ENCODE measurements at places on chromosomes 12 and 14. TPM values are rescaled to one million over a fixed set of nuclear protein-coding genes. Genes with fewer than 3 reads are reported as not detected.

GRCh38 chr12:32650508-32650907 lies 28.6 kb upstream of the DNM1L start:
- no peak for DNase-seq

DNA sequence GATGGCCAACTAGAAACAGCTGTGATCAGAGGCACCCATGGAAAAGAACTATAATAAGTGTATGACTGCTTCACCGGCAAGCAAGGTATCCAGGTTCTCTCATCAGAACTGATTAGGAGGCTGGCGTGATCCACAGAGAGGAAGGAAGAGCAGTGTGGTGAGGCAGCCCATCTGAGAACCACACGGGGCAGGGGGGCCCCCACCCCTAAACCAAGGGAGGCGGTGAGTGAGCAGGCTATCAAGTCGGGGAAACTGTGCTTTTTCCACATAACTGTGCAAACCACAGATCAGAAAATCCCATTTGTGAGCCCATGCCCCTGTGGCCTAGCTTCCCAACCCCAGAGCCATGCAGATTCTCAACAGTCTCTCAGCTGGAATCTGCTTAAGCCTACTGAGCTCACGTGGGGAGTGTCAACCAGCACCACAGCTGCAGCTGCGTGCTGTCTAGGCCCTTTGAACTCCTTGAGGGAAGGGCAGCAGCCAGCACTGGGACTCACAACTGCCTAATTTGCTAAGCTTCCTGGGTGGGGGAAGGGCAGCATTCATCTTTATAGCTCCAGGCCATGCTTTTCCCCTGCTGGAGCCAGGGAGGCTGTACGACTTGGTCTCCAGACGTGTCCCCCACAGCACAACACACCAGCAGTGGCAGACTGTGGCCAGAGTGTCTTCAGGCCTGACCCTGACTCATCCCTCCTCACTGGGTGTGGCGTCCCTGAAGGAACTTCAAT lies 444.4 kb upstream of the ATP2B1 start:
- DNase-seq: no peak

GRCh38 chr12:123933214-123933613 lies 39.4 kb downstream of the CCDC92 start:
- DNase-seq: no peak

- DNase-seq: no peak
Observed at GRCh38 chr12:54932691-54933090, 51.9 kb downstream of the TESPA1 start.

- DNase-seq: no peak
Observed at GRCh38 chr12:45458238-45458637, 242.3 kb downstream of the ANO6 start.

DNA sequence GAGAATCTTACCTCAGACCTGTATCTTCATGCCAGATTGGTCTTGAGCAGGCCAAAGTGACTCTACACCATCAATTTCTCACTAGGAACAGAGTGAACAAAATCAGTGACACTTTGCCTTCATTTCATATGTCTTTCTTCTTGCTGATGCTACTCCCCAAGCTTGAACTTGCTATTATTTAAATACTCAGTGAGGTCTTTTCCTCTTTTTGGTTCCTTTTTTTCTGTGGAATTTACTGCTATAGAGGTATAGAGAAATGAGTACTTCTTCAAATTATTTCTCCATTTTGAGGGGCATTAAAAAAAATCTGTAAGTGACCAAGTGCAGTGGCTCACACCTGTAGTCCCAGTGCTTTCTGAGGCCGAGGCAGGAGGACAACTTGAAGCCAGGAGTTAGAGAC lies at the start of gene GPR33:
GPR33 (minus strand) TSS at position 154 of the 400 bp plus-strand sequence. CDS start 4,074 bp downstream, outside the sequence.
- no peak for DNase-seq

DNA sequence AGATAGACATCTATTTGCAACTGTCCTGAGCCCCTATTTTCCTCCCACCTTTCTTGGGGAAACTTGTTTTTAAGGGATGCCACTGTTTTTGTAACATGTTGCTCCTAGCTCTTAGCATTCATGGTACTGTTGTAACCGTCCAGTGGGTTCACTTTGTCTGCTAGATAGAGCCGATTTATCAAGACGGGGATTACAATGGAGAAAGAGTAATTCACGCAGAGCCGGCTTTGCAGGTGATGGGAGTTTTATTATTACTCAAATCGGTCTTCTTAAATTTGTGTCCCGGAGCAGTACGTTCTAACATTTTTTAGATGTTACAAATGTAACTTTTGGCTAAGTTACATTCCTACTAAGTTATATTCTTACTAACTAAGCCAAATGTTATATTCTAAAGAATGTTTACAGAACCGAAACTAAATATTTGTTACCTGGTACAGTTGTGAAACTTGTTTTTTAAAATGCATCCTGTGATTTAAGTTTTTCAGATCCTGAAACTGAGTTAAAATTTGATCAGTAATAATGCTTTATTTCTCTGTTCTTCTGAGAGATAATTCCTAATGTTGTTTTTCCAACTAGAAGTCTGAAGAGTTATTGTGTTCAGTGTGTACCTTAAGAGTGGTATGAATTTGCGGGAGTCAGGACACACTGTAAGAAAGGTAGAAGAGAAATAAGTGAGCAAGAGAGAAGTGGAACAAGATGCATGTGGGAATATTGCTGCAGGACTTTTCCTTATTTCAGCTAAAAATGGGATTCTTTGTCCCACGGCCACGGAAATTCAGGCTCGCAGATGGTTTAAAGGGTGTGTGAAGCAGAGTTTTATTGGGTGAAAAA lies 20.6 kb upstream of the CLEC2D start:
- no peak for DNase-seq

The RTN1 gene
- total RNA-seq: 0.60 TPM

DNA sequence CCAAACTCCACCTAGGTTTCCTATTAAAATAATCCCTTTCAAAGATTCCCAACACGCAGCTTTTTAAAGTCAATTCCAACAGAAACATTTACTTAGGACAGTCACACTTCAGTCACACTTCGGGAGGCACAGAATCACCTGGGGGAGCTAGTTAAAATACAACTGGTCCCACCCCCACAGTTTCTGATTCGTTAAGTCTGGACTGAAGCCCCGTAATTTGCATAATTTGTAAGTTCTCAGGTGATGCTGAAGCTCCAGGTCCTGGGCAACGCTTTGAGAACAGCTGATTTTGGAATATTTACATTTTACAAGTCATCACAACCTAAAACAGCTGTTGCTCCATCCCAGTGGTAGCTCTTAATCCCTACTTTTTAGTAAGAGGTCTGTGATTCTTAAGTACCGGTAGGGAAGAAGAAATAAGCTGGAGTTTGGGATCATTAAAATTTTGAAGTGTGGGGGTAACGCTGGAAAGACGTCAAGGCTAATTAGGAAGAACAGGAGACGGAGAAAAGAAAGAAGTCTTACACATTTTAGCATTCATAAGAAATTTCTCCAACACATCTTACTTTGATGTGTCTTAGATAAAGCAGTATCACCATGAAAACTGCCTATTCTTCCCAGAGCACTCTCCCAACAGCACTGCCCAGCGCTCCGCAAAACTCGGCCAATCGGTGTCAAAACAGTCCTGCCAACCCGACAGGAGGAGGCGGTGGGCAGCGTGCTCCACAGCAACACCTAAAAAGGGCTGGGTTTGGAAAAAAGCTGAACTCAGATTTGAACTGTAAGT lies 1.1 kb downstream of the IPO8 start:
- no peak for DNase-seq

The DENND5B gene
- total RNA-seq: 0.26 TPM

GRCh38 chr12:110585231-110585799 lies 2.2 kb upstream of the PPTC7 start:
- no peak for DNase-seq

DNA sequence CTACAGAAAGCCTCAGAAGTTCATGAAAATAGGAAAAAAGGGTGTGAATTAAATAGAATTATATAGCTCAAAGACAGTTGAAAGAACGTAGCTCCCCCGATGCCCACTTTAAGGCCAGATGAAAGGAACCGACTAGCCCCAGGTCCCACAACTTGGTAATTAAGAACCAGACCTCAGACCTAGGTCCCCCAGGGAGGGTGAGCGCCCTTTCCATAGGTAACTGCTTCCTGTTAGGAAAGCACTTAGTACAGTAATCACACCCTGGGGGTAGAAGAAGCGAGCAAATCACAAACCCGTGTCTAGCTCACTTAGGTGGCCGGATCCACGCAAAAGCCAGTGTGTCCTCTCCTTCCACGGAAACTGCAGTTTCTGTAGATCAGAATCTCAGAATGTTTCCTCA lies 77.1 kb downstream of the PLXNC1 start:
- no peak for DNase-seq

DNA sequence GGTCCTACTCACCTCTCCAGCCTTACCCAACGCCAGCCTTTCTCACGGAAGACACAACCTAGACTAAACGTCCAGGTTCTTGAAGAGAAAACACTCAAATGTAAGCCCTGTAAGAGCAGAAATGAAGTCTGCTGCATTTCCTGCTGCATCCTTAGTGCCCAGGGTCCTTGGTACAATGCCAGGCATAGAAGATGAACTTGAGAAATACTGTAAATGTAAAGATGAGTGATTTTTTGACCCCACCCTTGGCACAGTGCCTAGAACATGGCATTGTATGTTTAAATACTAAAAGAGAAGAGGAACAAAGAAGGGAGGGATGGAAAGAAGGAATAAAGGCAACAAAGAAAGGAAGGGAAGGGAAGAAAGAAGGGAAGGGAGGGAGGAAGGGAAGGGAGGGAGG lies 514.6 kb downstream of the MED13L start:
- no peak for DNase-seq

Data from T-helper 17 cell (primary cell).